ENCODE measurements at places on chromosomes 5 and 9.

DNA sequence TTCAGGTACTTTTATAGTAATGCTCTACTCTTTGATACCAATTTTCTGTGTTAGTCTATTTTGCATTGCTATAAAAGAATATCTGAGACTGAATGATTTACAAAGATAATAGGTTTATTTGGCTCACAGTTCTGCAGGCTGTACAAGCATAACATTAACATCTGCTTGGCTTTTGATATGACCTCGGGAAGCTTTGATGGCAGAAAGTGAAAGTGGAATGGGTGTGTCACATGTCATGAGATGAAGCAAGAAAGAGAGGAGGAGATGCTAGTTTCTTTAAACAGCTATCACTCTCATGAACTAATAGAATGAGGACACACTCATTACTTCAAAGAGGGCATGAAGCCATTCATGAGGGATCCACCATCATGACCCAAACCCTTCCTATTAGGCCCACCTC, 270.9 kb upstream of the IL12B start:
- DNase-seq = no peak

DNA sequence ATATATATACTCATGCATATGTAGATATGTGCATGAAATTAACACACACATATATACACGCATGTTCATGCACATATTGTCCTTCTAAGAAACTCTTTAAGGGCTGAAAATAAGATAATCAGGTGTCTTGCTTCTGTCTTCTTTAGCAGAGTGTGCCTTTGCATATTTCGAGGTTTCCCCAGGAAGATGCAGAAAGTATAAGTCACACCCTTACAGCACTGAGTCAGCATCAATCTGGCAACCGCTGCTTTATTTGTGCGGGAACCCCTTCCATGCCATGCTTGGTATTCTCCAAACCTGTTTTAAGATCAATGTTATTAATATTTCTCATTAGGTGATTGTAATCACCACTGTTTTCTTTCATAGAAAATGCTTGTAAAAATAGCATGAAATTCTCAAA, 557.9 kb downstream of the CAAP1 start:
- DNase-seq = no peak

DNA sequence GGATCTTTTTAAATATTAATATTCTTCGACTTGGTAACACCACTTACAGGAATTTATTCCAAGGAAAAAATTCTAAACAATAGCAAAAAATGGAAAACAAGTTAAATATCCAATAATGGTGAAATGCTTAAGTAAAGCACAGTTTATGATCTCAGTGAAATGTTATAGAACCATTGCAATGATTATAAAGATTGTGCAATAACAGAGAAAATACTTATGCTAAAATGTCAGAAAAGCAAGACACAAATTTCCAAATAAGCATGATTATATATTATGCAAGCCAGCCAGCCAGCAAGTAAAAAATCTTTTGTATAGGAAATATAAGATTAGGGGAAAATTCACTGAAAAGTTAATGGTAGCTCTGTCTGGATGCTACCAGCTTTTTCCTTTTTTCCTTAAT, 102.7 kb upstream of the EFNA5 start:
- no peak for DNase-seq

DNA sequence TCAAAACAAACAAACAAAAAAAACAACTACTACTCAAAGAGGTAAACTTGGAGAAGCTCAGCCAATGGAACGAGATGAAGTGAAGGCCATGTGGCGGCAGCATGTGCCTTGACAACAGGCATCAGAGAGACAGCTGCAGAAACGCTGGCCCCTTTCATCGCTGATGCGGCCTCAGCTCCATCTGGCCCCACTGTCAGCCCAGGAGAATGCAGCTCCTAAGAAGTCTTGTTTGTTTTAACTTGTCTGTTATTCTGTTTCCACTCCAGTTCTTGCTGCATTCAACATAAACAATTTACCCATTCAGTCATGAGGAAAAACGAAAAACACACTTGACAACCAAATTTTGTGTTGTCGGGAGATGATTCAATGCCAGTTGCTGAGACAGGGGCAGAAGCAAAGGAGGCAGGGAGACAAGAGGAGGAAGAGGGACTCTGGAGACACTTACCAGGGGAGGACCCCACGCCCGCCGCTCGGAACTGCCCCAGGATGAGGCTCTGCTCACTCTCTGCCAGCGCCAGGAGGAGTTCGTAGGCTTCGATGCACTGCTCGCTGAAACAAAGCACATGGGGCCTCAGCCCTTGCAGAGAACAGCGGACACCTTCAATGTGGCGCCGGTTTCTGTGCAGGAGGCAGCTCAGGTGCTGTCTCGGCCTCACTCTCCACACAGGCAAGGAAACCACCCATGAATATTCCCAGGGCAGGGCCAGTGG, 91.2 kb downstream of the DCP2 start:
- no peak for DNase-seq

DNA sequence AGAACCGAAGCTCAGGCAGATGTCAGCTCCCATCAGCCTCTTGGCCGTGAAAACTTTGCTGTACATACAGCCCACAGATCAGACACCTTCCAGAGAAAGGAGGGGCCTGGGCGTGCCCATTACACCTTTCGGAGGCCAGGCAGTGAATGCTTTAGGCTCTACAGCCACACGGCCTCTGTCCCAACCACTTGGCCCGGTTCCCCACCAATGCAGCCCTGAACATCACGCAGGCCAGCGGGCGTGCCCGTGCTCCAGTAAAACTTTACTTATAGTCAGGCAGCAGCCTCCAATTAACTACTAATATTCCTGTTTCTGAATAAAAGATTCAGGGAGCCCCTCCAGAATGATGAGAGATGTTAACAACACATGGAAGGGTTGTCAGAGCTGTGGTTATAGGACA, 23.9 kb downstream of the LPCAT1 start:
- DNase-seq = no peak

DNA sequence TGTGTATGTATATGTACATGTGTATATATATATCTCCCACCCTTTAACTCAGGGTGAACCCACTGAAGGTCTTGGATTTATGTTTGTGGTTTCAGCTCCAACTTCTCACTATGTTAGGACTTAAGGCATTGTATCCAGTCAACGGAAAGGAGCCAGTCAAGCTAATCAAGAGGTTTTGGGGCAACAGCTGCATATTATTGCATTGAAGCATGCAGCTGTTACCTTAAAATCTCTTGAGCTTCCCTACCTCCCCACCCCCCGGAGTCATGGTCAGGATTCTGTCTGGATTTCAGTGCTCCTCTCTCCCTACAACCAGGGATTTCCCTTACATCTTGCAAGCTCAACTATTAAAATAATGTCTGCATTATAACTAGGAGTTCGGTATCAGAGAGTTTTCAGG, 399.5 kb downstream of the SPOCK1 start:
- no peak for DNase-seq

- DNase-seq = no peak
Observed at GRCh38 chr5:88610586-88610985, 272.4 kb downstream of the MEF2C start.

DNA sequence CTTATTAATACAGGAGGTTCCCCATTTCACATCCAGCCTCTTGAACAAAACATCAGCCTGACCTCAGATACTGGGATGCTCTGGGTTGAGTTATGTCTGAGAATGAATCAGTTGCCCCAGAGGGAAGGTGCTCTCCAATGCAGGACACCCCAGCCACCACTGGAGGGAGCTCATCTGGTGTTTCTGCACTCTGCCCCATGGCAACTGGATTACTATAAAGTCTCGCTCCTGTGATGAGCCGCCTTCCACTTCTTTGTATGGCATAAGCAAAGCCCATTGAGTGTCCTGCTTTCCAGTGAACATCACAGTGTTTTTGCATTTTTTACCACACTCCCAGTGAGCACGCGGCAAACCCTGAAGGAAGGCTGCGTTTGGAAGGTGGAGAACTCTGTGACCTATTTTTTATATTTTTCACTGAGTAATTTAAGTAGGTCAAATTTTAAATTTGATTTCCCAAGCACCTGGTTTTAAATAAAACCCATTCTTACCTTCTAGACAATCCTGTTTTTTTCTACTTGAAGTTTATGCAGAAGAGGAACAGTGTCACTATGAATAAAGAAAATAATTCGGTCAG, 176.9 kb upstream of the WWC1 start:
- peak; percentile 1 for DNase-seq

GRCh38 chr5:154386952-154387629, 58.7 kb upstream of the SAP30L start:
- DNase-seq = no peak

DNA sequence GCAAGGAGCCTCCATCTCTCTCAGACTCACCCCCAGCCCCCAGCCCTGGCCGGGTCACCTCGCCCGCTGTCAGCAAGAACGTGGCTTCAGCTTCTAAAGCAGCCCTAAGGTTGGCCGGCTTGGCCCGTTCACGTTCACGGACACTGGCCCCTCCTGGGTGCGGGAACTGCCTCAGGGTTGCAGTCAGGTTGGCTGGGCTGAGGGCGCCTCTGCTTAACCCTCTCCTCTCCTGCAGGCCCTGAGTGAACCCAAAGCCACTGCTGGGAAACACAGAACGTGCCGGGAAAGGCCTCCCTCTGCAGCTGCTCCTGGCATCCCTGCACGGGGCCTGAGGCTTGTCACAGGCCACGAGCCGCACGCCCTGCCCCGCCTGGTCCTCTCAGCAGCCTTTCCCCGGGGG, 40.1 kb upstream of the UBAC1 start:
- DNase-seq = no peak

GRCh38 chr5:4511996-4512656, 628.0 kb upstream of the ADAMTS16 start:
- no peak for DNase-seq

DNA sequence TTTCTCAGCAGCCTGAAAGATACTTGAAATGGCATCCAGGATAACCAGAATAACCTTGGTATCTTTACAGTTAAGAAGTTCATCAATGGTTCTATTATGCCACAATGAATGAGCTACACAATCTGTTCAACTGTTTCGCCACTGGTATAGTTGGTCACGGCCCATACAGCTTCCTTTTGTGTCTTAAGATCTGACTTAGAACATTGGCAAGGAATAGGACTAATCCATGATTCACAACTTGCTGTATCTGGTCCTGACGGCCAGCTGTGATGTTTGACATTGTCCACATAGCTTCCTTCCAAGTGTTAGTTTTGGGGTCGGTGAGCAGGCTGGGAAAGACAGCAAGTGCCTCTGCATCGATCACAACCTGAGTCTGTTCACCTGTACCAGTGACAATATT, 113.3 kb upstream of the RAD23B start:
- no peak for DNase-seq

DNA sequence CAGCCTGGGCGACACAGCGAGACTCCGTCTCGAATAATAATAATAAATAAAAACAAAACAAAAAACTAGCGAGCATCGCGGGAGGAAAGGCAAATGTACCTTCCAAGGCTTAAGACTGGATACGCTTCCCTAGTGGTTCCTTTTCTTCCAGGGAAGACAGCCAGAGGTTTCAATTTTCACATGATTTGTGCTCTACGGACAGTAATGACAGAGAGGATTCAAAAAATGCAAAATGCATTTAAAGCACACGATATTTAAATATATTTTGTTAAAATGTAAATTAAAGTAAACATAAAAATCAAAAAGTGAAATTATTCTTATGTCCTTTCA, 4.3 kb upstream of the TRIM41 start:
- no peak for DNase-seq

GRCh38 chr5:31052937-31053658, 140.4 kb upstream of the CDH6 start:
- DNase-seq = no peak

- no peak for DNase-seq
Observed at GRCh38 chr5:83096660-83097339, 19.5 kb downstream of the XRCC4 start.

- DNase-seq = no peak
Observed at GRCh38 chr5:12865529-12865928, 961.3 kb upstream of the CTNND2 start.

- DNase-seq = no peak
Observed at GRCh38 chr9:13078164-13078563, 201.3 kb downstream of the MPDZ start.

DNA sequence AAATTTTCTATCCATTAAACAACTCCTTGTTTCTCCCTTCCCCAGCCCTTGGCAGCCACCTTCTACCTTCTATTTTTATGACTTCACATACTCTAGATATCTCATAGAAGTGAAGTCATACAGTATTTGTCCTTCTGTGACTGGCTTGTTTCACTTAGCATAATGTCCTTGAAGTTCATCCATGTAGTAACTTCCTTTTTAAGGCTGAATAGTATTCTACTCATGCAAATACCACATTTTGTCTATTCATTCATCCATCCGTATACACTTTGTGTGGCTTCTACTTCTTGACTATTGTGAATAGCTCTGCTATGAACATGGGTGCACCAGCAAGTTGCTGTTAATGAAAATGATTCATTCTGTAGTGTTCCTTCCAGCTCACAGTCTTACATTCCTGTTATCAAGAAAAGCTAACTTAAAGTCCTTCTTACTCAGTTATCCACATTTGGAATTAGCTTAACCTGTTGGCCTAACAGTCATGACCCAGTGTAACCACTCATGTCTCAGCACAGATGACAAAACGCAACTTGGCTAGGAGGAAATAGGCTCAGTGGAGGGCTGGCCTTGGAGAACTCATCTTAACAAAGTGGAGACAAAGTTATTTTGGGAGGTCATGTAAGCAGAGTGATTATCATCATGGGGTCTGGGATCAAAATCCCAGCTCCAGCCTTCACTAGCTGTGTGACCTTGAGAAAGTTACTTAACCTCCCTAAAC, 129.7 kb upstream of the MAP3K1 start:
- no peak for DNase-seq

DNA sequence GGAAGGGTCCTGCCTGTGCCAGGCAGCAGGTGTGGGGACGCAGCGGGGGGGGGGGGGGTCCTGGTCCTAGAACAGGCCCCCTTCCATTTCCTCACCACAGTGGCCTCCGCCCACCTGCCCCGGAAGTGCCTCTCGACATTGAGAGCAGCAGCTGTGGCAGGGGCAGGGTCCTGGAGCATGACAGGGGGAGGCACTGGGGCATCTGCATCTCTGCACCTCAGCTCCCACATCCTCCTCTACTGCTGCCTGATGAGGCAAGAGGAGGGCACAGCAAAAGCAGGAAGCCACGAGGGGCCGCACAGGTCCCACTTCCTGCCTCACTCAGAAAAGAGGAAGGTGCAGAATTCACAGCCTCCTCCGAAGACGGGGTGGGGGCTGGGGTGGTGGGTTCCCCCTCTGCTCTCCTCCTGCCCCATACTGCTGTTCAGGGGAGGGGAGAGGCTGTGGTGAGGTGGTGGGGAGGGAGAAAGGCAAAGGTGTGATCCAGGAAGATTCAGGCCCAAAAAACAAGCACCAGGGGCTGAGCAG, 14.8 kb downstream of the AKNA start:
- peak; percentile 83 for DNase-seq

DNA sequence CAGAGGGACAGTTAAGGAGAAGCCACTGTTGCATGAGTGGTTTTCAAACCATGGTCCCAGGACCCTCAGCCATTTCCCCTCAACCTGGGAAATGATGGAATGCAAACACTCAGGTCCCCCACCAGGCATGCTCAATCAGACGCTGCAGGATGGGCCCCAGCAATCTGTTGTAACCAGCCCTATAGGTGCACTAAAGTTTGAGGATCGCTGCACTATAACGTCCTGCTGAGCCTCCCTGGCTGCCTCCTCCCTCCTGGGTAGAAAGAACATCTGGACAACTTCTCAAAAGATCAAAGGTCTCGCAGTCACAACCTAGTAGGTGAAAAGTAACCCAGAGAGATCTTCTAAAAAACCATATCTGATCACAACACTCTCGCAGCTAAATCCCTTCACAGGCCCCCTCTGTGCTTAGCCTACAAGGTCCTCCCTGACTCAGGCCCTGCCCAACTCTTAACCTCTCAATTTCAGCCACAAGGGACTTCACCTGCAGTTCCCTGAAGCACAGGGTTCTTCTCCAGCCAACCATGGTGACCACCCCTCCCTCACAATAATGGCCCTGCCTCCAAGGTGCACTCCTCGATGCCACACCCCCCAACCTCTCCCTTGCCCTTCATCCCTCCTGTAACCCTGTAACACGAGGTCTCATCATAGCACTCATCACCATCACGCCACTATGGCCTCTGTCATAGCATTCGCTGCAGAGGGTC, 3.5 kb downstream of the SHB start:
- no peak for DNase-seq

Measured in activated CD4-positive, CD25-positive, alpha-beta regulatory T cell (primary cell).